ENCODE measurements at places on chromosomes 7 and 10.

GRCh38 chr7:90587766-90588165 lies 8.4 kb upstream of the CDK14 start:
- DNase-seq = no peak

DNA sequence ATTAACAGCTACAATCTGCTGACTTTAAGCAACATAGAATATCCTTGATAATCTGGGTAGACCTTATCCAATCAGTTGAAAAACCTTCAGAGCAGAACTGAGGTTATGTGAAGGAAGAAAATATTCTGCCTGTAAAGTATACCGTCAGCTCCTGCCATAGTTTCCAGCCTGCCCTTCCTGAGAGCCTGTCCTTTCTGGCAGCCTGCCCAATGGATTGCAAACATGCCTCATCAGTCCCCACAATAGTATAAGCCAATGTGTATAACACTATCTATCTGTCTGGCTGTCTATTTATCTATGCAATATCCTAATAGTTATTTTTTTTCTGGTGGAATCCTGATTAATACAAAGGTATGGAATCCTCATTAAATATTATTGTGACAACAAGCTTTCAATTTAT lies 489.2 kb upstream of the KCND2 start:
- no peak for DNase-seq

- DNase-seq = no peak
Measured at GRCh38 chr10:102782673-102783551, 39.2 kb downstream of the WBP1L start.

- DNase-seq = no peak
Measured at GRCh38 chr10:33802566-33802965, 468.1 kb upstream of the NRP1 start.

DNA sequence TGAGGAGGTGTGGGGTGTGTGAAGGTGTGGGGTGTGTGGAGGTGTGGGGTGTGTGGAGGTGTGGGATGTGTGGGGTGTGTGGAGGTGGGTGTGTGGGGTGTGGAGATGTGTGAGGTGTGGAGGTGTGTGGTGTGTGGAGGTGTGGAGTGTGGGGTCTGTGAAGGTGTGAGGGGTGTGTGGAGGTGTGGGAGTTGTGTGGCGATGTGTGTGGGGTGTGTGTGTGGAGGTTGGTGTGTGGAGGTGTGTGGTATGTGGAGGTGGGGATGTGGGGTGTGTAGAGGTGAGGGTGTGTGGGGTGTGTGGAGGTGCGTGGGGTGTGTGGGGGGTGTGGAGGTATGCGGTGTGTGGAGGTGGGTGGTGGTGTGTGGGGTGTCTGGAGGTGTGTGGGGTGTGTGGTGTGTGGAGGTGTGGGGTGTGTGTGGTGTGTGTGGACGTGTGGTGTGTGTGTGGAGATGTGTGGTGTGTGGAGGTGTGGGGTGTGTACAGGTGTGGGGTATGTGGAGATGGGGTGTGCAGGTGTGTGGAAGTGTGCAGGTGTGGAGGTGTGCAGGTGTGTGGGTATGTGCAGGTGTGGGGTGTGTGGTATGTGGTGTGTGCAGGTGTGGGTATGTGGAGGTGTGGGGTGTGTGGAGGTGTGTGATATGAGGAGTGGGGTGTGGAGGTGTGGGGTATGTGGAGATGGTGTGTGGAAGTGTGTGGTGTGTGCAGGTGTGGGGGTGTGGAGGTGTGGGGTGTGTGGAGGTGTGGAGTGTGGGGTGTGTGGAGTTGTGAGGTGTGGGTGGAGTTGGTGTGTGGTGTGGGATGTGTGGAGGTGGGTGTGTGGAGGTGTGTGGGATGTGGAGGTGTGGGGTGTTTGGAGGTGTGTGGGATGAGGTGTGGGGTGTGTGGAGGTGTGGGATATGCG lies 34.5 kb downstream of the SPDYE17 start:
- DNase-seq = no peak

GRCh38 chr7:157675427-157675927 lies 338.7 kb downstream of the DNAJB6 start:
- DNase-seq = no peak

DNA sequence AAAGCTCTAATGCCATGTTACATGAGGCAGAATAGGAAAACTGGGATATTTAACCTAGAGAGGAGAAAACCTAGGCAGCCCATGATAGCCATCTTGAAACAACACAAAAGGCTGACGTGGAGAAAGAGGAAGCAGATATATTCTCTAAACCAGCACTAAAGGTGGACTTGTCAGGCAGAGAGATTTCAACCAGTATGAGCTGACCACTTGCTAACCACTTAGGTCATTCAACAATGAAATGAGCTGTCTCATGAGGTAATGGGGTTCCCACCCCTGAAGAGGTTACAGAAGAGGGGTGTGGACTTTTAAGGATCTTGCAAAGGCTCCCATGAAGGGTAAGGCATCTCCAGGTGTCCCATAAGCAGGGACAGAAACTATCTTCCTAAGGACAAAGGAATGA lies 26.8 kb upstream of the EGR2 start:
- DNase-seq = no peak

DNA sequence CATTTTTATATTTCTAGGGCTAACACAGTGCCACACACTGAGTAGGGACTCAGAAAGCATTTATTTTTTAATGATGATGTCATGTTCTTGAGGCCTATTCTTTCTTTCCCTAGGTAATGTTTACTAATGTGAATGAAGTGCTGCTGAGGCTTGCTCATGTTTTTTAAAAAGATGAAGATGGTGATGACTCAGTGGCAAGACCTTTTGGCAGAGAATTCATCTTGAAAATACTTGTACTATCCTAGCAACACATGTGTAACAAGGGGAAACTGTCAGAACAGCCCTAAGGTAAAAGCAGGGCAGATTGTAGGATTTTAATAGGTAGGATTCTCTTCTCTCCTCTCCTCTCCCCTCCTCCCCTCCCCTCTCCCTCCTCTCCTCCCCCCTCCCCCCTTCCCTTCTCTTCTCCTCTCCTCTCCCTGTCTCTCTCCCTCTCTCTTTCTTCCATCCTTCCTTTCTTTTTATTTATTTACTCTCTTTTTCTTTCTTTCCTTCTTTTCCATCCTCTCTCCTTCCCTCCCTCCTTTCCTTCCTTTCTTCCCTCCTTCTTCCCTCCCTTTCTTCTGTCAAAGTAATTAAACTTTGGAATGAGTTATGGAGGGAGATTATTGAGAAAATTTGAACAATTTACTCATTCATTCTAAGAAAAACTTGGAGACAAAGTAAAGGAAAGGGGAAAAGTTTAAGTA lies 75.3 kb downstream of the ZNF92 start:
- no peak for DNase-seq
